Endodermal cell (in vitro differentiated cells): ENCODE measurements at places on chromosomes 7 and 10. TPM values are rescaled to one million over a fixed set of nuclear protein-coding genes. Genes with fewer than 3 reads are reported as not detected.

The C10orf53 gene
- not detected in 2 replicates for total RNA-seq

The VSTM4 gene
- total RNA-seq = 0.45 and 0.51 TPM in 2 replicates

- no peak for DNase-seq
- H3K27me3 ChIP-seq = no peaks in the 10 kb centered on the region
- H3K27ac ChIP-seq = no peak overlapping the region
- H3K4me1 ChIP-seq = no peaks in the 10 kb centered on the region
- no peaks in the 10 kb centered on the region for H3K36me3 ChIP-seq
Measured at GRCh38 chr7:137734221-137734620, 112.6 kb downstream of the DGKI start.

DNA sequence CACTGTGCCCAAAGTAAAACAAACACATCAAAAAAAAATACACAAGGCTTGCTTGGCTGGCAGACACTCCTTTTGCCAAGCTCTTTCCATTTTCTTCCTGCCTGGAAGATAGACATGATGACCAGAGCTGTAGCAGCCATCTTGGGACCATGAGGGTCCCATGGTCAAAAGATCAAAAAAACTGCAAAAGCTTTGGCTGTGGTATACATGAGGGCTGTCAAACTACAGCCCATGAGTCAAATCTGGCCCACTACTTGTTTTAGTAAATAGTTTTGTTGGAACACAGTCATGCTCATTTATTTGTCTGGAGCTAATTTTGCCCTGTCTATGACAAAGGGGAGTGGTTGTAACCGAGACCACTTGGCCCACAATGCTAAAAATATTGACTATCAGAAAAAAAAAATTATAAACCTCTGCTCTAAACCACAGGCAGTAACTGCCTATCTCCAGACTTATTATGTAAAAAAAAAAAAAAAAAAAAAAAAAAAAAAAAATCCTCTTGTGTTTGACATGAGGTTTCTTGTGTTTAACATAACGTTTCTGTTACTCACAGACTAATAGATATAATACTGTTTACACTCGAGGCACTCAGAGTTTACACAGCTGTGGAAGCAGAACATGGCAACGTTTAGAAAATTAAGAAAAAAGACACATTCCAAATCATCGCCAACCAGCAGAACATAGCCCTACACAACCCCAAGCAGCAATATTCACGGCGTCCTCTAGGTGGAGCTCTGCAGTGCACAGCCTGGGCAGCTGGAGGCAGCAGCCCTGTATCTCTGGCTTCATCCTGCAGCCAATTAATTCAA is 36.9 kb downstream of the ASB13 start:
- H3K4me1 ChIP-seq = no peaks in the 10 kb centered on the region
- no peaks in the 10 kb centered on the region for H3K27me3 ChIP-seq
- no peak overlapping the region for H3K27ac ChIP-seq
- H3K4me3 ChIP-seq = no peak overlapping the region

- no peaks in the 10 kb centered on the region for H3K36me3 ChIP-seq
- no peaks in the 10 kb centered on the region for H3K27me3 ChIP-seq
- no peak for DNase-seq
- no peak overlapping the region for H3K4me3 ChIP-seq
- peaks cover 4% of the 10 kb centered on the region for H3K4me1 ChIP-seq
Measured at GRCh38 chr10:11553773-11554381, 57.6 kb downstream of the USP6NL start.

DNA sequence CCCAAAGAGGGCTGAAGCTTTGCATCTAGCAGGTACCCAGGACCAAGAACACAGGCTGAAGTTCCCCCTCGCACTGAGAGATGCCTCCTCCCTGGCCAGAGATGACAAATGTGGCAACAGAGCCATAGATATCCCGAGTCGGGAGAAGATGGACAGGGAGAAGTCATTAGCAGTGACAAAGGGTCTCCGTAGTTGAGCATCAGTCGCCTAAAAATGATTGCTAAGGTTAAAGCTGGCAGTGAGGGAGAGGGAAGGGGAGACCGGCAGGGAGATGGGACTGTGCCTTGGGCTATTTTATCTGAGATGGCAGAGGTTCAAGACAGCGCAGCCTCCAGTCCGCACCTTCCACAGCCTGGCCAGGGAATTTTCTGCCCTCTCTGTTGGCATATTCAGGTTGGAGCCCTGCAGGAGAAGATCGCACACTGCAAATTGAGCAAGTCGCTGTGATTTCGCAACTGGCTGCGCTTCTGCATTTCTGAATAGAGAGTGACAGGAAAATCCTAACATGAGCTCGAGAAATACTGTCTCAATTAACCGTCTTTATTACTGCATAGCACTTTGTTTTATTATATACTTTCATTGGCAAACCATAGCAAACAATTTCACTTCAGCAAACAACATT is 238.9 kb upstream of the GPR26 start:
- no peaks in the 10 kb centered on the region for H3K4me1 ChIP-seq
- no peak overlapping the region for H3K4me3 ChIP-seq
- H3K27me3 ChIP-seq = no peaks in the 10 kb centered on the region
- no peak overlapping the region for H3K27ac ChIP-seq
- H3K36me3 ChIP-seq = no peaks in the 10 kb centered on the region

GRCh38 chr10:127069436-127069835 is 127.0 kb downstream of the INSYN2A start:
- no peaks in the 10 kb centered on the region for H3K27me3 ChIP-seq
- no peaks in the 10 kb centered on the region for H3K4me1 ChIP-seq
- no peak overlapping the region for H3K4me3 ChIP-seq
- peaks cover 62% of the 10 kb centered on the region for H3K36me3 ChIP-seq

- H3K27me3 ChIP-seq = no peaks in the 10 kb centered on the region
- H3K36me3 ChIP-seq = no peaks in the 10 kb centered on the region
- DNase-seq = no peak
- H3K27ac ChIP-seq = no peak overlapping the region
- no peak overlapping the region for H3K4me3 ChIP-seq
Measured at GRCh38 chr7:80779456-80779855, 139.4 kb downstream of the SEMA3C start.
